ENCODE measurements at places on chromosomes 3 and 15. TPM values are rescaled to one million over a fixed set of nuclear protein-coding genes. Genes with fewer than 3 reads are reported as not detected.

Gene INSYN1
- 0.05 TPM for total RNA-seq

Gene KCNMB3
- total RNA-seq: 2.1 TPM

Gene TNFSF10
- 74.6 TPM for total RNA-seq

Gene TRH
- total RNA-seq: not detected

DNA sequence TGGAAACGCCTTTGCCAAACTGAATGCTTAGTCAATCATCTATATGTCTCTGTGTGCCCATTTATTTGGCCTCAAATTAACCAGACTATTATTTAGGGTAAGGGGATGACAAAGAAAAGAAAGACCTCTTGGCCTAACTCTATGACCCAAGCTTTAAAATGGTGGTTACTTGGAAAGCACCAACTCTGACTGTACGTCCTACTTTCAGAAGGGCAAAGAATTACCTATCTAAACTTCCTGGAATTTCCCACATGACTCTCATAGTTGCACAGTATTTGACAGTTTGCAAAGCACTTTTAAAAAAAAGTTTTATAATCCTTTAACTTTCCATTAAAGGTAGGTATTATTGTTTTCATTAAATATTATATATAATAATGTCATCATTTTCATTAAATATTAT, 6.3 kb upstream of the MTHFS start:
- DNase-seq: no peak

GRCh38 chr15:91992945-91993344, 139.4 kb downstream of the SLCO3A1 start:
- DNase-seq: no peak

GRCh38 chr3:153026026-153026425, 136.0 kb upstream of the RAP2B start:
- DNase-seq: peak; percentile 33

- no peak for DNase-seq
Measured at GRCh38 chr3:55963601-55964000, 476.5 kb upstream of the WNT5A start.

DNA sequence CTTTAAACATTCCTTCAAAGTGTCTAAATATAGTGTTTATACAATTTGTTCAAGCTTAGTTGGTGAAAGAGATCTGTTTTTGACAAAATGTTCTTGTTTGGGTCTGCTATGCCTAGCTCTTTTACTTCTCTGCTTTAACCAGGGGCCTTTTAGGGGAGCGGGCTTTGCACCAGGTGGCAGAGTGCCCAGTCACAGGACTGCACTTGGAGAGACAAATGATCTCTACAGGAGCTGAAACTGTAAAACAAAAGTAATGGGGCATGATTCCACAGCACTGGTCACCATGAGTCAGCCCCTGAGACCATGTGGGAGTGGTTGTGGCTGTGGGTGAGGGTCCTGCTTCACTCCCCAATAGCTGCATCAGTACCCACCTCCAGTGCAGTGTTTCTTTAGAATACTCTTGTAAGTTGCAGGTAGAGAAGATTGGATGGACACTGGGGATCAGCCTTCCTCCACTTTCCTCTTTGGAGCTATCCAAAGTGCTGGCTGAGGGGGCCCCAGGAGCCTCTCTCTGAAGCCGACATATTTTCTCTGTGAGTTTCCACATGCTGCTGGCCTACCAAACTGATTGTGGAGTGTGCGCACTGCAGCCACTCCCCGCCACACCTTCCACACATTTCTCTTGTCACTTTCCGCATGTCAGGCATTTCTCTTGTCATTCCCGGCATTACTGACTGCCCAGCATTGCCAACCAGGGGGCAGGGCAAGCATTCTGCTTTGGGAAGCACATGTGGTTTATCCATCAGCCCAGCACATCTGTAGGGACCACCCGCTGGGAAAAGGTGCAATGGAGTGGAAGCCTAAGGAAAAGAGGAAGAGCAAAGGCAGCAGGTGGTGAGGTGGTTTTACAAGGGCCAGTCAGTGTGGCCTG, 110.0 kb downstream of the EPHB1 start:
- DNase-seq: no peak

DNA sequence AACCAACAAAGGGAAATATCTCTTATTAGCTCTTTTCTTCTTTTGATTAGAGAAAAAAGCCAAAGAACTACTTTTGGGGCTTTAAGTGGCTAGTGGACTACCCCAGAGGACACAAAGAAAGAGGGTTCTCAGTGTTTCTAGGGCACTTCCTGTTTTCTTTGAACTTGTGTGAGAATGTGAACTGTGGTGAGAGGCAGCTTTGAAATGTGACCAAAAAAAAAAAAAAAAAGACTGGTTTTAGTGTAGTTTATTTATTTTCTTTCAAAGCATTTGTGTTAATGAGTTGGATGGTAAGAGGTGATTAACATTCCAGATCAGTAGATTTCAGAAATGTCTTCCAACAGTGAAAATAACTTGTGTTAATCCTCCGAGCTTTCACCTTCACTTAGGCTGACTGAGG, 32.4 kb downstream of the SELENOT start:
- no peak for DNase-seq

GRCh38 chr3:18189282-18190050, 235.7 kb downstream of the SATB1 start:
- no peak for DNase-seq

DNA sequence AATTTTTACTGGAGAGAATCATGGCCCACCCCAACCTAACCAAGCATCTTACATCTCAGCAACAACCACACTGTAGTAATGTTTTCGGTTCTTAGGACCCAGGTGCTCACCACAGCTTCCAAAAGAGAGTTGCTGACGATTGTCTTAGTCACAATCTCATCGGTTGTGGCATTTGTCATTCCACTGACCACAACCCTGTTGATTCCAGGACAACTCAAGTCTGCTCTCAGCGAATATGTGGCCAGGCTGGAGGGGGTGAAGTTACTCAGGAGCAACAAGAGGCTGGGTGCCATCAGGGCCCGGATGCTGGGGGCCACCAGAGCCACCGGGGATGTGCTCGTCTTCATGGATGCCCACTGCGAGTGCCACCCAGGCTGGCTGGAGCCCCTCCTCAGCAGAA, 25.9 kb downstream of the GALNT15 start:
- no peak for DNase-seq

- DNase-seq: no peak
Measured at GRCh38 chr3:127371334-127371733, 83.5 kb upstream of the PRR20G start.

GRCh38 chr3:112650482-112650881, 9.5 kb upstream of the CCDC80 start:
- no peak for DNase-seq

GRCh38 chr3:64816355-64816754, 128.6 kb upstream of the ADAMTS9 start:
- no peak for DNase-seq

- DNase-seq: no peak
Measured at GRCh38 chr15:91032919-91033803, 10.8 kb upstream of the VPS33B start.

GRCh38 chr15:88016406-88016805, 240.1 kb downstream of the NTRK3 start:
- no peak for DNase-seq

- no peak for DNase-seq
Measured at GRCh38 chr3:46093327-46093942, 66.2 kb upstream of the XCR1 start.

DNA sequence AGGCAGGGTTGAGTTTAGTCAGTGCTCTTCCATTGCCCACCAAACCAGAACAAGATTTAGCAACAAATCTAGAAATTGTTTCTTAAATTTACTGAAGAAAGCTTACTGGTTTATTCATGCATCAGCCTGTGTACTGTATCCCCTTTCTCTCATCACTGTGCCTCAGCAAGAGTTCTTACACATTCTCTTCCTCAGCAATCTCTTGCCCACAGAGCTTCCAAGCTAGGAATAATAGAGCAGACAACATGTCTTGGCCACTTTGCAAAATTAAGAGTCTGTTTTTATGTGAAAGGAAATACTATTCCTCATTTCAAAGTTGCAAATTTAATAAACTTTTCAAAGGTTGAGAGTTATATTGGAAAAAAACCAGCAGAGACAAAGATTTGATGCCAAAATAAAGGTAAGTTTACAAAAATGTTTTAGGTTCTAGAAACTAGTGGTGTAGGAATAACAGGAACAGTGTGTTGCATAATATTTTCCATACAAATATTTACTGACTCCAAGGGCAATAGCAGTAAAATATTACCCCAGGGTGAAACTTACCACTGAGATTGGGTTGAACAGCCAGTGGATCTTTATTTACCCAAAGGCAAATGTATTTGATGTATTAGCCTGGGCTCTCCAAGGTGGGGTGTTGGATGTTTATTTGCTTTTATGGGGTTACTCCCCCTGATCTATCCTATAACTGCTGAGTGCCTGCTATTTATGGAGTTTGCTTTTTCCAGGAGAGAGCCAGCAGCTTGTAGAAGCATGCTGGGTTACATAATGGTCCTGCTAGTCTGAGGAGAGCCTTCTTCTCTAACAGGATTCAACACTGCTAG, 276.7 kb downstream of the ADAMTSL3 start:
- no peak for DNase-seq

DNA sequence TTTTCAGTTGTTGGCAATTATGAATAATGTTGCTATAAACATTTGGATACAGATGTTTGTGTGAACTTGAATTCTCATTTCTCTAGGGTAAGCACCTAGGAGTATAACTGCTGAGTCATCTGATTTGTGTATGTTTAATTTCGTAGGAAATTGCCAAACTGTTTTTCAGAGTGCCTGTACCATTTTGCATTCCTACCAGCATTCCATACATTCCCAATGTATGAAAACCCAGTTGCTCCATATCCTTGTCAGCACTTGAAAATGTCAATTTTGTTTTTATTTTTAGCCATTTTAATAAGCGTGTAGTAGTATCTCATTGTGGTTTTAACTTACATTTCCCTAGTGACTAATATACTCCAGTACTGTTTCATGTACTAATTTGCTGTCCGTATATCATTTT, 98.5 kb upstream of the TSC22D2 start:
- no peak for DNase-seq

- DNase-seq: no peak
Measured at GRCh38 chr3:52072020-52072419, 15.6 kb upstream of the DUSP7 start.

DNA sequence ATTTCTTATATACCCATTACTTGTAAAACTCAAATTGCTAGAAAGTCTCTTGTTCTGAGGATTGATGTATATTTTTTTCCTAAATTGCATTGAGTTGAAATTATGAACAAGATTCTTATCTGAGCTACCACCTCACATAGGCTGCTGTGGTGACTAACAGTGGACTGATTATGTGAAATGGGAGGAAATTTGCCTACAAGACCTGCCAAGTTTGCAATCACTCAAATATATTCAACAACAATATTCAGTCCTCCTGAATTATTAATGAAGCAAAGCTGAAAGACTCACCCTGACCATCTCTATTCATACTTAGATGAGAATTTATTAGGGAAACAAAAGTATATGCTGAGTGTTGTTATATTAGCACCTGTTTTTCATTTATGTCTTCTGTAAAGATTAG, 412.6 kb upstream of the SEMA6D start:
- no peak for DNase-seq

DNA sequence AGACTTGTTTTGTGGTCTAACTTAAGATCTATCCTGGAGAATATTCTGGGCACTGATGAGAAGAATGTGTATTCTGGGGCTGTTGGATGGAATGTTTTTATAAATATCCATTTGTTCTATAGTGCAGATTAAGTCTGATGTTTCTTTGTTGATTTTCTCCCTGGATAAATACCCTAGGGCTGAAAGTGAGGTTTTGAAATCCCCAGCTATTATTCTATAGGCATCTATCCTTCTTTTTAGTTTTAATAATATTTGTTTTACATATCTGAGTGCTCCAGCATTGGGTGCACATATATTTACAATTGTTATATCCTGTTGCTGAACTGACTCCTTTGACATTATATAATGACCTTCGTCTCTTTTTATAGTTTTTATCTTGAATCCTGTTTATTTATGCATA, 42.9 kb downstream of the GALK2 start:
- no peak for DNase-seq

- DNase-seq: no peak
Measured at GRCh38 chr3:194312743-194313281, 38.3 kb downstream of the CPN2 start.

GRCh38 chr15:73127302-73127936, 75.2 kb downstream of the NEO1 start:
- DNase-seq: peak; percentile 9

- DNase-seq: no peak
Measured at GRCh38 chr15:70480196-70480856, 283.0 kb downstream of the UACA start.

- DNase-seq: no peak
Measured at GRCh38 chr15:38524156-38524555, 40.5 kb downstream of the RASGRP1 start.

Data from glomerular endothelial cell (primary cell).